ENCODE measurements at places on chromosomes 3 and 15.

DNA sequence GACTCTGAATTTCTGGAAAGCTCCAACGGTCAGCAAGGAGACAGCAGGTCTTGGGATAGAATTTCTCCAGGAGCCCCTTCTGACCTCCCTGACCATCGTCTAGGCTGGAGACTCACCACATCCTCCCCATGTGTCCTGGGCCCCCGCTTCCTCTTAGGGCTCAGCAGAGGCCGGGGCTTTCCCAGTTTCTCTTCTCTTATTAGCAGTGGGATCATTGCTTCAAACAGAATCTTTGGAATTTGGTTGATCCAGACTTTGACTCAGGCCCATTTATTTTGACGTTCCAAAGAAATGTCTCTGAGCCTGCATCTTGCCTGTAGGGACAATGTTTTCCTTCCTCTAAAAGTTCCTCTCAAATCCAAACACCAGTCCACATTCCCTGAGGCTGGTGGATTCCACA lies 38.4 kb upstream of the SLC6A6 start:
- DNase-seq: no peak

- no peak for DNase-seq
These were observed 87.7 kb downstream of the LSM3 start for GRCh38 chr3:14266361-14266760.

DNA sequence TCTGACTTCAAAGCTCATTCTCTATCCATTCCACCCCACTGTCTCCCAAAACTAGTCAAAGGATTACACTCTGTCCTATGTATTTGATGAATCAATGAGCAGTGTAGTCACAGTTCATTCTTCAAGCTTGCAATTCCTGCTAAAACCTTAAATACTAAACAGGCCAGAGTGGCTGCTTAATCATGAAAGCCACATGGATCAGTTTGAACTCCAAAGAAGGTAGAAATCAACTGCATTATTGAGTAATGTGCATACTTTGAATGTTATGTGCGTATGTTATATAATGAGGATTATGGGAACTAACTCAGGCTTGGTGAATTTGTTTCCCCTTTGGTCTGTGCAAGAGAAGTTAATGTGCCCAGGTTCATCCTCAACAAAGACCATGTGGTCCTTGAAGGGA lies 45.4 kb downstream of the PRICKLE2 start:
- DNase-seq: no peak

DNA sequence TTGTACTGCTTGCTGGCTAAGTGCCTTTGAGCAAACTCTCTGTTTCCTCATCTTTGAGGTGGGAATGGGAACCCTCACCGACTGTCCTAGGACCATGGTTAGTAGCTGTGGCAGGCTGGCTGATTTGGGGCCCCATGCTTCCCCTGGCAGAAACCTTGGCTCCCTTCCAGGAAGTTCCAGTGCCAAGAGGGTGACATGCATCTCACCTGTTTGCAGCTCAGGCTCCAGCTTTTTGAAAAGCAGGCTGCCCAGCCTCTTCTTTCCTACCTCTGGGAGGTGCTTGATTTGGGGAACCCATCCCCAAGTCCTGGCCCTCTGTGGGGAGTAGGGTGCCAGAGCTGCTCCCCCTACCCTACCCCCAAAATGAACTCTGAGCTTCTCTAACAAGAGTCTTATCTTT lies 50.8 kb downstream of the RAB11A start:
- no peak for DNase-seq

GRCh38 chr15:90407871-90408317 lies 19.9 kb downstream of the IQGAP1 start:
- DNase-seq: no peak

DNA sequence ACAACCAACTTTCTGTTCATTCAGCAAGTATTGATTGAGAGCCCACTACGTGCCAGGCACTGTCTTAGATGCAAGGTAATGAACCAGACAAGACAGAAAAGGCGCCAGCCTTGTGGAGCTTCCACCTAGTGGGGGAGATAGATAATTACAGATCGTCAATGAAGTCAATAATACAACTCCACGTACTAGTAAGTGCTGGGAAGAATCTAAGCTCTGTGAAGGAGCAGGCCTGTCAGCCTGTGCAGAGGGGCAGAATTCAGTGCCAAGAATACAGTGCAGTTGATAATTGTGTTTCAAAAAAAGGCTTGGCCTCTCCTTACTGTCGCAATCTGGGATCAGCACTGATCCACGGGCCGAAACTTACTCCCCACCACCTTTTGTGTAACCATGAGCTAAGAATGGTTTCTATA lies 186.3 kb downstream of the FEZF2 start:
- DNase-seq: no peak

GRCh38 chr15:39304931-39305728 lies 275.7 kb upstream of the THBS1 start:
- DNase-seq: no peak

Data from CMK (cell line).